ENCODE measurements at places on chromosomes 6 and 20.

DNA sequence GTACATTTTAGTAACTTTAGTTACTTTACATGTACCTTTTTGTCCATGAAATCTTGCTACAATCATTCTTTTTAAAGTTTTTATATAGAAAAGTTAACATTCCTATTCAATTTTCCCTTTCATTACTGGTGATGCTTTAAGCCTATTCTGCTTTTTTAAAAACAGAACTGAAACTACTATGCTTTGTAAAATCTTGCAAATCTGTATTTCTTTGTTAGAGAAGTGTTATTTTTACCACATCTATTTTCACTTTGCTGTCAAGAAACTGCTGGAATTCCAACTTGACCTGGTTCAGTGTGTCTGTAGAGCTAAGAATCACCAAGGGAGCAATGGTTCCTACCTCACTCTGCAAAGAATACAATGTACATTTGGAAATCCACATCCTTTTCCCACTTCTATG, 21.8 kb upstream of the SAMD5 start:
- no peak for DNase-seq

DNA sequence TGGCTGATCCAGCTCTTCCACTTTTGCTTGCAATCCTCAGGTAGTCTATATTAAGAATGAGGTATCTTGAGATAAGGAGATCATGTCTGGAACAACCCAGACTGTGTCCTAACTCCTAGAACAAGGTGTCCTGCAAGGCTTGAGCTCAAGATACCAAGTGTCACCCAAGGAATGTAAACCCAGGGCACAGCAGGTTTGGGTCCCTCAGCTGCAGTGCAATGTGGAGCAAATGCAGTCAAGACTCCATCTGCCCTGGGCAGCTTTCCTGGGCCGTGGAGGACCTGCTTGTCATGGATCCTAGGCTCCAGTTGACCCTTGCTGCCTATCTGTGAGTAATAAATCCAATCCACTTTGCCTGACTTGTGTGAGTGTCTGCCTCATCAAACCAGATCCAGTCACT, 166.1 kb downstream of the OTOR start:
- DNase-seq: no peak

DNA sequence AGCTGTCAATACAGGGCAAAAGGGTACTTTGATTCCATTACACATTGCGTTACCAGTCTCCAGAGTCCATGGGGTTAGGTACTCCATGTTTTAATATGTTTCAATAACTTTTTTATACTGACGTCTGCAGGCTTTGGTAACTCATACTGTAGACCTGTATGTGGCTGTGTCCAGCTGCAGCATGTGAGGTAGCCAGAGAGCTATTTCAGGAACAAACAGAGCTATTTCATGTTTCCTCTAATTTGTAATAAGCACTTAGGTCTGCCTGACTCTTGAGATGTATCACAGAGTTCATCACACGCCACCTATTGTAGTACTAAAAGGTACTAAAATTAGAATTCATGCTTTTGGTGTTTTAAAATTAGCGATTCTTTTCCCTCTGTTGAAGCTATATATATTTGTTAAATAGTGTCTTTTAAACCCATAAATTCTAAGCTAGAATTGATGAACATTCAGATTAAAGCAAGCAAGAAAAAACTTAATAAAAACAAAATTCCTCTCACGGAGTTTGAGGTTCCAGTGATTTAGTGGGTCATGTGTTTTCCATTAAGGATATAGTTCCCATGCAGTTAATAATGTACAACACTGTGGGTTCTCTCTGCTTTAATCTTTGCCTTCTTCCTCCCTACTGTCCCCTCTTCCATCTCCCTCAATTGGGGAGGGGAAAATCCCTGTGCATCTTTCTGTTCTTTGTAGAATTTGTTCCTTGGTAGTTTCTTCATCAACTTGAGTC, 37.0 kb downstream of the FOXO3 start:
- DNase-seq: peak; percentile 48

GRCh38 chr6:151409260-151409659, 17.9 kb upstream of the ZBTB2 start:
- no peak for DNase-seq

GRCh38 chr20:46683011-46683667, 6.1 kb downstream of the TP53RK start:
- no peak for DNase-seq

DNA sequence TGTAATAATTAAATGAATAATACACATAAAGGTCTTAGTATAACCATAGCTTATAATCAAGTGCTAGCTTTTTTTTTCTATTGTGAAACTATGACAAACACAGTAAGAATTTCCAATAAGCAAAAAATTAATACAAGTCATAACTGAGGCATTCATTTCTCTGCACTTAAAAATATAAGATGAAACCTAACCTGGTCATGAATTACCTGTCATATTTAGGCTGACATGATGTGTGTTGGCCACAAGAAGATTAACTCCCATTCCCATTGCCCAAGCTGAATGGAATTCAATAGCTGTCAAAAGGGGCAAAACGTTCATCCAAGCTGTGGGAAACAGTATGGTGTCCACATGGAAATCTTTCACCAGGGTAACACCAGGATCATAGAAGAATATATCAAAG, 5.4 kb downstream of the VNN2 start:
- DNase-seq: no peak

DNA sequence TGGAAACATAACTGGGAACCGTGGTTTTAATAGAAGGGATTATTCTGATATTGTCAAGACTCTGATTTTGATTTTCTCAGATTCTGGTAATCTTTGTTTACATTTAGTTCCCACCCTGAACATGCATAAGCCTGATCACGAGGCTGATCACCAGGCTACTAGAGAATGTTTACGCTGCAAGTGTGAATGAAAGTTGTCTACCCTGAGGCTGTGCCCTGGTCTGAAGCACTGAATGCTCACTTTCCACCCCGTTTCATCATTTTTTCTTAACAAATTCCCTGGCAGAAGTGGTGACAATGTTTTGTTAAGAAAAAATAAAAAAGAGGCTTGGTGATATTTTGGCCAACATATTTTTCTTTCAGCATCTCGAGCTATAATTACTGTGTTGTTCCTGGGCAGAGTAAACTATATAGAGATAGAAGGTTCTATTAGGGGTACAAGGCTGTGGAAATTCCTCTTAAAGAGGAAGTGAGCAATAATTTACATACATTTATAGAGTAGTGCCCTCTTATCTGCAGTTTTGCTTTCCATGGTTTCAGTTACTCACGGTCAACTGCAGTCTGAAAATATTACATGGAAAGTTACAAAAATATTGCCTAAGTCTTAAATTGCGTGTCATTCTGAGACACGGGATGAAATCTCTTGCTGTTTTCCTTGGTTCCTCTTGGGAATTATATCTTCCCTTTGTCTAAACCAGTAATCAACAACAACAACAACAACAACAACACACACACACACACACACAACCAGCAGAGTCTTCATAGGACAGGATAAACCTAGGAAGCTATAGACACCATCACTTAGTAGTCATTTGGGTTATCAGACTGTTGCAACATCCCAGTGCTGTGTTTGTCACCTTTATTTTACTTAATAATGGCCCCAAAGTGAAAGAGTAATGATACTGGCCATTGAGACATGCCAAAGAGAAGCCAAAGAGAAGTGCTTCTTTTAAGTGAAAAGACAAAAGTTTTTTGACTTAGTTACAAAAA, 566.6 kb upstream of the CITED2 start:
- peak; percentile 17 for DNase-seq

DNA sequence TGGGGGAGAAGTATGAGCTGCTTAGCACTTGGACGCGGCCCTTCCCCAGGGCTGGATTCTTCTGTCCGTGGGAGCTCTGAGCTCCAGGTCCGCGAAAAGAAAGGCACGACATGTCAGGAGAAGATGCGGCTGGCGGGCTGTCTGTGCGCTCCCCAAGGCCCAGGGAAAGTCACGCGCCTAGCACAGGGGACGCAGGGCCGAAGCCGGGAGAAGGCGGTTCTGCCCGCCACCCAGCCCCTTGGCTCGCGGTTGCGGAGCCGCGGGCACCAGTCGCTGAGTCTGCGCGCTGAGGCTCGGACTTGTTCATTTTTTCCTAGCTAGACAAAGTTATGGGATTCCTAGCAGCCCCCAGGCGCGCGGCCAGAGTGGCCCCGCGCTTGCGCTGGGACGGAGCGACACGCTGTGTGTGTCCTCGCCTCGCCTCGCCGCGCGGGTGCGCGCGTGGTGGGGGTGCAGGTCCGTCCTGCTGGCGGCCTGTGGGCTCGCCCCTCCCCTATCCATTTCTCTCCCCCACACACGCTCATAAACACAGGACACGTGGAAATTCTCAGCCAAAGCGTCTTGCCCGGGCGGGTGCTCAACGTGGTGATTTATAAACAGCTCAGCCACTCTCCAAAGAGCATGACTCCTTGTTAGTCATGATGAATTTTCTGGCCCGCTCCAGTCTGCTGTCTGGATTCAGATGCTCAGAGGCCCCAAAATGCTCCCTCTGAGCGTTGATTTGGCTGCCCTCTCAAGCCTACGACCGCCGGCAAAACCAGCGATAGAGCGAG, 1.9 kb upstream of the POU3F2 start:
- DNase-seq: no peak

- no peak for DNase-seq
These were observed at the start of gene ARHGAP40 for GRCh38 chr20:38601216-38602184. TSS of gene ARHGAP40 (plus strand) at chr20:38601809.

- DNase-seq: no peak
These were observed 268.6 kb downstream of the QKI start for GRCh38 chr6:163683105-163683622.

- DNase-seq: no peak
These were observed 184.2 kb upstream of the CCN2 start for GRCh38 chr6:132135409-132135808.

GRCh38 chr6:51495096-51495495, 592.3 kb downstream of the PKHD1 start:
- no peak for DNase-seq

- no peak for DNase-seq
These were observed 15.5 kb upstream of the TPBG start for GRCh38 chr6:82348130-82348529.

DNA sequence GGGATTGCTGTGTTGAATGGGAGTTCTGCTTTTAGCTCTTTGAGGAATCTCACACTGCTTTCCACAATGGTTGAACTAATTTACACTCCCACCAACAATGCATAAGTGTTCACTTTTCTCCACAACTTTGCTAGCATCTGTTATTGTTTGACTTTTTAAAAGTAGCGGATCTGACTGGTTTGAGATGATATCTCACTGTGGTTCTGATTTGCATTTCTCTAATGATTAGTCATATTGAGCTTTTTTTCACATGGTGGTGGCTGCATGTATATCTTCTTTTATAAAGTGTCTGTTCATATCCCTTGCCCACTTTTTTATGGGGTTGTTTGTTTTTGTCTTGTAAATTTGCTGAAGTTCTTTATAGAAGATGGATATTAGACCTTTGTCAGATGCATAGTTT, 588.3 kb upstream of the ADGRB3 start:
- no peak for DNase-seq

DNA sequence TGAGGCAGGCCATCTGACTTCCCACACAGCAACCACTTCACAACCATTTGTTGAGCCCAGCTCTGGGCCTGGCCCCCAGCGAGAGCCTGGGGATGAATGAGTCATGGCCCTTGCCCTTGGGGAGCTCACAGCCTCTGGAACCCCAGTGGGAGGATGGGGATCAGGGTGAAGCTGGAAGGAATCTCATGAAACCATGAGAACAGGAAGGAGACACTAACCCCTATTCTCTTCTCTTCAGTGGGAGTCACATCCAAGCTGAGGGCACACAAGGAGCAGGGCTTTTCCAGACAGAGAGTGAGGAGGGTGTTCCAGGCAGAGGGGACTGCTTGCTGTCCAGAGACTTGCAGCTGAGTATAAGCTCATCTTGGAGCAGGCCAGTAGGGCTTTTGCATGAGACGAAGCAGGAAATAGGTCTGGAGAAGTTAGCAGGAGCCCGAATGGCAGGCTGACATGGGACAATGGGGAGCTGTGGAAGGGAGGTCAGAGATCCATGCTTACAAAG, 7.5 kb downstream of the FOXS1 start:
- DNase-seq: no peak

- no peak for DNase-seq
These were observed 1.1 kb downstream of the PAX1 start for GRCh38 chr20:21706261-21707195.

DNA sequence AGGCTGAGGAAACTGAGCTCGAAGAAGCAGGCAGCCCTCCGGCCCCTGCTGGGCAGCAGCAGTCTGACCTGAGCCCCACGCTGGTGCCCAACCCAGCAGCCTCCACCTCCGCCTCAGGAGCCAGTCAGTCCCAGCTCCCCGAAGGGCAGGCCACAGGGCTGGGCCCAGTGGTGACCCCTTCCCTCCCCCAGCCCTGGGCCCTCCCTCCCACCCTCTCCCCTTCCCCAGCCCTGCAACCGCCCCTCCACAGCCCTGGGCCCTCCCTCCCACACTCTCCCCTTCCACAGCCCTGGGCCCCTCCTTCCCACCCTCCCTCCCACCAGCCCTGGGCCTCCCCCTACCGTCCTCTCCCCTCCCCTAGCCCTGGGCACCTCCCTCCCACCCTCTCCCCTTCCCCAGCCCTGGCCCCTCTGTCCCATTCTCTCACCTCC, 115.0 kb downstream of the TAF4 start:
- DNase-seq: no peak

GRCh38 chr6:100472674-100473073, 8.0 kb upstream of the SIM1 start:
- DNase-seq: peak; percentile 42
